Left ventricle myocardium inferior (tissue), 1 donor: ENCODE measurements at places on chromosomes 5 and 9. TPM values are rescaled to one million over a fixed set of nuclear protein-coding genes. Genes with fewer than 3 reads are reported as not detected.
A peak's percentile ranks its signal among the peaks of the same experiment; 100 is the strongest.

GRCh38 chr9:131279863-131280570 is 3.7 kb upstream of the FAM78A start:
- no peak for DNase-seq

- no peak for DNase-seq
Observed at GRCh38 chr5:132767150-132767549, 9.9 kb downstream of the SEPTIN8 start.

DNA sequence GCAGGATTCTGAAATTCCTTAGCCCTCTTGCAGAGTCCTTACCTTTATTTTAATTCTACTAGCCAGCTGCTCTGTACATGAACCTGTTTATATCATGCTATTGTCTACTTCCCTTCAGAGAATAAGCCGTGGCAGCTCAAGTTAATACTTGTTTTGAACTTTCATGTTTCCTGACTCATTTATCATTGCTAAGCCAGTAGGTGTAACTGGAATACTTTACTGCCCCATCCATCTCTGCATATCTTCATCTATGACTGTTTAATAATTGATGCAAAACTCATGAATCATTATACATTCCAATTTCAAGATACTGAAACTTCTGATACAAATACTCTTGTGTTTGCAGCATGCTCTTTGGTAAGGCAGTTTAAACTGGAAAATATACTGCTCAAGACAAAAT is 174.7 kb downstream of the PPP2R2B start:
- DNase-seq = no peak

GRCh38 chr9:81113453-81114124 is 575.8 kb downstream of the TLE1 start:
- no peak for DNase-seq

DNA sequence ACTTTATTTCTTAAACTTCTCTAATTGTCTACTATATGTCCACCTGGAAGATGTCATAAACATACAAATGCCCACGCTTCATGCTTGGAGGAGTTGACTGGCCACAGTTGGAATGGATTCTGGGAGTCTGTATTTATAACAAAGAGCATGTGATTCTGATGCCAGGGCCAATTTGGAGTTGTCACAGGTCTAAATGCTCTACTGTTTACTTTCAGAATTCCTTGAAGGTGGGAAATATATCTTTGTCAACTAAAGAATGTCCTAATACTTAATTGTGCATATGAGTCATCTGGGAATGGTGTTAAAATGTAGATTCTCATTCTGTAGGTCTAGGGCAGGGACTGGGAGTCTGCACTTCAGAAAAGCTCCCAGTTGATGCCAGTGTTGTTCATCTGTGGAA is 196.1 kb downstream of the ANXA1 start:
- no peak for DNase-seq

GRCh38 chr5:81125959-81126358 is 107.2 kb upstream of the CKMT2 start:
- DNase-seq = no peak

GRCh38 chr5:79585116-79585515 is 27.1 kb upstream of the TENT2 start:
- no peak for DNase-seq

- DNase-seq = no peak
Observed at GRCh38 chr5:93192087-93192486, 388.9 kb downstream of the NR2F1-AS1 start.

GRCh38 chr9:130940693-130941576 is 1.9 kb upstream of the FIBCD1 start:
- peak; percentile 62 for DNase-seq

The ANKRD33B gene
- total RNA-seq = 15.2 TPM

The GRIN3A gene
- 0.49 TPM for total RNA-seq

The FOXD4L4 gene
- total RNA-seq = not detected
